ENCODE measurements at places on chromosomes 13 and 19.

DNA sequence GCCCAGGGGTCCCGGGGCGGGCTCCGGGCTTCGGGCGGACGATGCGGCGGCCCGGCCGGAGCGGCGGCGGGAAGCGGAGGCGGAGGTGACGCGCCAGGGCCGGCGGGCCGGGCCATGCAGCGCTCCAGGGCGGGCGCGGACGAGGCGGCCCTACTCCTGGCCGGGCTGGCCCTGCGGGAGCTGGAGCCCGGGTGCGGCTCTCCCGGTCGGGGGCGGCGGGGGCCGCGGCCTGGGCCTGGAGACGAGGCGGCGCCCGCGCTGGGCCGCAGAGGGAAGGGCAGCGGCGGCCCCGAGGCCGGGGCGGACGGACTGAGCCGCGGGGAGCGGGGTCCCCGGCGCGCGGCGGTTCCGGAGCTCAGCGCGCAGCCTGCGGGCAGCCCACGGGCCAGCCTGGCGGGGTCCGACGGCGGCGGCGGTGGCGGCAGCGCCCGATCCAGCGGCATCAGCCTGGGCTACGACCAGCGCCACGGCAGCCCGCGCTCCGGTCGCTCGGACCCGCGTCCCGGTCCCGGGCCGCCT, 362 bp downstream of the WTIP start:
- no peak for DNase-seq

- no peak for DNase-seq
Observed at GRCh38 chr19:16213076-16213475, 15.4 kb downstream of the AP1M1 start.

- no peak for DNase-seq
Observed at GRCh38 chr13:21967871-21968270, 297.0 kb downstream of the FGF9 start.

GRCh38 chr13:58830841-58831240, 1199.3 kb downstream of the PCDH17 start:
- no peak for DNase-seq

GRCh38 chr13:45511310-45512097, 46.8 kb downstream of the COG3 start:
- DNase-seq = no peak

DNA sequence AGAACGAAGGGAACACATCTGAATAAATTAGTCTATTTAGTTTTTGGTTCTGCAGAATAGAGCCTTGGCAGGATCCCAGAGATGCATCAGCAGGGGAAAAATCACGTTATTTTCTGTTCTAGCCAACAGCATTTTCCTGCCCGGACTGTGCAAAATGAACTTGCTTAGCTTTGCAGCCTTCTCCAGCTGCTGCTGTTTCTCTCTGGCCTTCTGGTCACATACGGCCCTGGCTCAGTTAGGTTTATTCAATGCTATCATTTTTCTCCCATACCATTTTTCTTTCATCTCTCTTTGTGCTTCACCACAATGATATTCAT, 110.4 kb upstream of the KL start:
- no peak for DNase-seq

- DNase-seq = no peak
Observed at GRCh38 chr13:85976242-85976641, 177.0 kb upstream of the SLITRK6 start.

- DNase-seq = no peak
Observed at GRCh38 chr13:39129213-39129612, 91.0 kb downstream of the NHLRC3 start.

GRCh38 chr19:15015946-15016542, 33.2 kb upstream of the CASP14 start:
- no peak for DNase-seq

GRCh38 chr13:46778890-46779289, 18.1 kb downstream of the ESD start:
- no peak for DNase-seq

DNA sequence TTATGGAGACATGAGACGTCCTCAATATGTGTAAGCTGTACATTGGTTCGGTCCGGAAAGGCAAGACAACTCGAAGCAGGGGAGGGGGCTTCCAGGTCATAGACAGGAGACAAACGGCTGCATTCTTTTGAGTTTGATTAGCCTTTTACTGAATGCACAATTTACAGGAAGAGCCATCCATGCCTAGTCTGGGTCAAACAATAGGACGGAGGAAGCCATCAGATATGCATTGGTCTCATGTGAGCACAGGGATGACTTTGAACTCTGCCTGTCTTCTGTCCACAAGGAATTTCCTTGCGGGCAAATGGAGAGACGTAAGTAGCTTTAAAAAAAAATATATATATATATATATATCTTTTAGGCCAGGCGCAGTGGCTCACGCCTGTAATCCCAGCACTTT, 1.9 kb upstream of the CCNP start:
- DNase-seq = no peak

DNA sequence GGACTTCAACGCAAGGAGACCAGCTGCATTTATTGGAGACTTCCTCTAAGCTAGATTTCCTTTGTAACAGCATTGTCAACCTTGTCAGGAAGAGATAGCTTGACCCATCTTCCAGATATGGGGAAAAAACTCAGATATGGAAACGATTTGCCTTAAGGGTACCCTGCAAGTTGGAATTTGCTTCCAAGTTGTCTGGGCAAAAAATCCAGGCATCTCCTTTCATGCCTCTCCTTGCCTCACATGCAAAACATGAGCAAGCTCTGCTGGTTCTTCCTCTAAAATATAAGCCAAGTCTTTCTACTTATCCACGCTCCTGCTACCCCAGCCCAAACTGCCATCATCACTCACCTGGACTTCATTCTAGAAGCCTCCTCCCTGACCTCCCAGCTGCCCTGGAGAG, 6.4 kb upstream of the DNMT1 start:
- DNase-seq = no peak

GRCh38 chr19:45975306-45976070, 1.8 kb upstream of the NOVA2 start:
- no peak for DNase-seq

DNA sequence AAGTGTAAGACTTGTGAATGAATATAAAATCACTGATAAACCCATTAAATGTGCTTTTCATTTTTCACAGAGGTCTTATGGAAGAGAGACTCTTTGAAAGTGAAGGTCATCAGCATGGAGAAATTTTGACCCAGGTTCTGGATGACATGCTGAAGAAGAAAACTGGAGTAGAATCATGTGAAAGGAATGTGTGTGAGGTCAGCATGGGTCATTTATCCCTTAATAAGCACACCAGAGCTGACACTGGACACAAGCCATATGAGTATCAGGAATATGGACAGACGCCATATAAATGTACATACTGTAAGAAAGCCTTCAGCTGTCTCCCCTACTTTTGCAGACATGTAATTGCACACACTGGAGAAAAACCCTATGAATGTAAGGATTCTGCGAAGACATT, 29.0 kb downstream of the ZNF20 start:
- DNase-seq = no peak

DNA sequence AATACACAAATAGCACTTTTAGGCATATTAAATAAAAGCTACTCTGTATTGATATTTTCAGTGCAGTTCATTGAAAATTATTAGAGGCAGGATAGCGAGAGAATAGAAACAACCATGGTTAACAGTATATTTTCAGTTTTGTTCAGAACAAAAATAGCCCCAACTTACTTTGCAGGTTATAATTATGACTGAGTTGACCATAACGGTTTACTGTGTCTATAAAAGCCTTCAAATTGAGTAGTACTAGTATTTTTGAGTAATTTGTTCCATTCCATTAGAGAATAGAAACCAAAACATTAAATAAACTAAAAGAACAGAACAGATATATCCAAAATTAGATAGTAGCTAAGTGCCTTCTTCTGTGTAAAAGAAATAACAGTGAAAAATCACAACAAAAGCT, 1108.4 kb upstream of the PCDH20 start:
- DNase-seq = no peak

- DNase-seq = no peak
Observed at GRCh38 chr13:97072297-97072696, 78.0 kb upstream of the OXGR1 start.

DNA sequence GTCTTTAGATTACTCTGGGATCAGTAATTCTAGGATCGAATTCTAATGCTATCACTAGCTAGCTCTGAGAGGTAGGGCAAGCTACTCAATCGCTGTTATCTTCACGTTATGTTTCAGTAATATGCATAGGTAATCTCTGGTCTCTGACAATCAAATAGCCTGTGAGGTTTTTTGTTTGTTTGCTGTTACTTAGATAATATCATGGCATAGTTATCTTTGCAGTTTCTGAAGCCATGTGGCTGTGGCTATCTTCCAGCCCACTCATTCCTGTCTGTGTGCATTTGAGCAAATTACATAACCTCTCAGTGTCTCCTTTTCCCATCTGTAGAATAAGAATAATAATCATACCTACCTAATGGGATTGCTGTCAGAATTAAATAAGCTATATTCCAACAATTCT, 330.2 kb downstream of the PCDH9 start:
- no peak for DNase-seq

DNA sequence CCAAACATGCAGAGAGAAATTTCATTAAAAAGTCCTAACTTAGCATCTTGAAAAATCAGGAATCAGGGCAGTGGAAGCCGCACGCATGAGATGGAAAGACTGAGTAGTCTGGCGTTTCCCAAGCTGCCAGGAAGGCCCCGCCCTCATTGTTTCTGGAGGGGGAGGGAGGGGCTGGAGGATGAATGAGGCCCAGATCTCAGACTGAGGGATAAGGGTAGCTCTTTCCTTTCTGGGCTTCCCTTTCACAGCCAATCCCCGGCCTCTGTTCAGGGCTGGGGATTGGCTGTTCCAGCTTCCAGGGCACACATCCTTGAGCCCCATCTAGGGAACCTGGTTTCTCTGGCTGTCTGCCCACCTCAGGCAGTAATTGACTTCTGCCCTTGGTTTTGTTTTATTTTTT, 7.3 kb downstream of the C19orf53 start:
- DNase-seq = no peak

GRCh38 chr13:27583645-27584044, 36.7 kb downstream of the LNX2 start:
- no peak for DNase-seq

DNA sequence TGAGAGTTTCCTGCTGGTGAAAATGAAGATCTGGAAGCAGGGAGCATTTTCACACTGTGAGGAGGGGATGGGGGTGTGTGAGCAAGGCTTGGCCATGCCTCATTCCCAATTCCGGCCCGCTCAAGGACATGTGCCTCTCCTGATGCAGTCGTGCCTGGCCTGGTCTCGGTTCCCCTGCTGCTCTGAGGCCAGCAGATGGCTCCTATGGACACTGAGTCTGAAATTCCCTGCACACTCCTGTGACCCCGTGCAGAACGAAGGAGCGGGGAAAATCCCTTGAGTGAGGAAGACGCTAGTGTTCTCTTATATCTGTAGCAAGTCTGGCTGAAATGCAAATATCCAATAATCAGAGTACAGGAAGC, 363 bp upstream of the ZNF763 start:
- no peak for DNase-seq

DNA sequence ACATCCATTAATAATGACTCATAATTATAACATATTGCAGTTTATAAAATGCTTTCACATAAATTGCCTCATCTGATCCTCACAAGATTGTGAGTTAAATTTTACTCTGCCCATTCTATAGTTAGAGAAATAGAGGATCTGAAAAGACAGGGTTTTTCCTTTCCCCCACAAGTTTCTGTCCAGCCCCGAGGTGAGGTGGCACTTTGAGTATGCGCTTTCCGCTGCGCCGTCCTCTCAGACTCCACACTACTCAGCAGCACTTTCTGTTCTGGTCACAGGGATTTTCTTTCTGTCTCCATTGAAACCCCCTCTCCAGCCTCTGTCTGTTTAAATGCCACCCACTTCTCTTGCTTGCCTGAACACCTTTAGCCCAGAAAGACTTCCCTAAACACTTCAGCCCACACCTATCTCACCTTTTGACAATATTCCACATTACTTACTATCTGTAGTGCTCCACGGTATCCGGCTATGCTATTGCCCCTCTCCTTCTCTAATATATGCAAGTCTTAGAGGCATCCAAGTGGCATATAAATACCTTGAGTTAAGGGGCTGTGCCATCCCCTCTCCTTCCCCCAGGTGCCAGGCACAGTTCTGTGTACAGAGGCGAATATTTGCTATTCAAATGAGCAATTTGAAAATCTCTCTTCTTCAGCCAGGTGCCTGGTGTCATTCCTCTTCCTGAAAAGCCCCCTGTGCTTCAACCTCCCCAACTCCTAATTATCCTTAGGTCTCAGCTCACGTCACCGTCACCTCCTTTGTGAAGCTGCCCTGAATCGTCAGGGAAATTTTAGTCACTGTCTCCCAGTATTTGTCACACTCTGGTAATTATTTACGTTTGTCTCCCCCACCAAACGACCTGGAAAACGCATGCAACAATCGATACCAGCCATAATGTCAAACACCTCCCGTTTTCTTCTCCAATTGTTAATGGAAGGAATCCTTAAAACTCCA, 268.7 kb downstream of the NHLRC3 start:
- DNase-seq = no peak

GRCh38 chr19:48196933-48197665, 26.6 kb downstream of the ZSWIM9 start:
- DNase-seq = no peak

DNA sequence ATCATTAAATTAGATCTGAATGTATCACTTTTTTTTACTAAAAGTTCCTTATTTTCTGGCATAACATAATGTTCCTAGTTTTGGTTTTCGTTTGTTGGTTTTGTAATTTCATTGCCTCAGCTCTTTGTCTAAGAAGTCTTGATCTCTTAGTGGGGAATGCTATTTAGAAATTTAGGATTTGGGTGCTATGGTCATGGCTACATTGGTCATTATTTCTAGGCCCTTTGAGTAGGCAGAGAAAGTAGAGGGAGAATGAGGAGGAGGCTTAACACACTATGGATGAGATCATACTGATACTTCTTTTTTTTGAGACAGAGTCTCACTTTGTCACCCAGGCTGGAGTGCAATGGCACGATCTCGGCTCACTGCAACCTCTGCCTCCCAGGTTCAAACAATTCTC, 41.8 kb downstream of the PIBF1 start:
- no peak for DNase-seq

DNA sequence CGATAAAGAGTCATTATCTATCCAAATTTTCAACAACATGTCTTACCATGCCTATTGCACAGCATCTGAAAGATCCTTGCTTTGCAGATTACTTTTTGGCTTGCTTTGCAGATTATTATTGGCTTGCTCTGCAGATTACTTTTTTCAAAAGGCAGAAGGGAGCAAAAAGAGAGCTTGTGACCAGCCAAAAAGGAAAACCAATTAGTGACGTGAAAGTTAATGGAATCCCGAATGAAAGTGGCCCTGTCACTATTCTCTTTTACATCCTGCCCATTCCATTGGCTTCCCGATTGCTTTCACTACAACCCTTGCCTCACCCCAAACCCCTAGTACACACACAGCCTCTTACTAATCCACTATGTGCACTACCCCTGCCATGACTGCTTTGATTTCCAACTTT, 81.3 kb downstream of the LHFPL6 start:
- DNase-seq = no peak

GRCh38 chr19:27891411-27891810, 1321.5 kb downstream of the UQCRFS1 start:
- no peak for DNase-seq
